Stomach (tissue), 19 donors: ENCODE measurements at places on chromosomes 7 and 10. TPM values are rescaled to one million over a fixed set of nuclear protein-coding genes. Genes with fewer than 3 reads are reported as not detected.

Gene OR2A2
- total RNA-seq, result not detected

Gene LIPM
- total RNA-seq, result not detected

Gene SPDYE6
- not detected for total RNA-seq

Gene SNX10
- not detected for total RNA-seq

Gene NUP205
- 59.5 TPM for total RNA-seq

Gene FAM25C
- total RNA-seq, result not detected

Gene MRM2
- total RNA-seq, result 11.6 TPM

Gene FAM20C
- total RNA-seq, result 67.4 TPM

Gene HGF
- 6.2 TPM for total RNA-seq
